Occipital lobe (tissue), 3 donors: ENCODE measurements at places on chromosomes 2 and 18. TPM values are rescaled to one million over a fixed set of nuclear protein-coding genes. Genes with fewer than 3 reads are reported as not detected.

DNA sequence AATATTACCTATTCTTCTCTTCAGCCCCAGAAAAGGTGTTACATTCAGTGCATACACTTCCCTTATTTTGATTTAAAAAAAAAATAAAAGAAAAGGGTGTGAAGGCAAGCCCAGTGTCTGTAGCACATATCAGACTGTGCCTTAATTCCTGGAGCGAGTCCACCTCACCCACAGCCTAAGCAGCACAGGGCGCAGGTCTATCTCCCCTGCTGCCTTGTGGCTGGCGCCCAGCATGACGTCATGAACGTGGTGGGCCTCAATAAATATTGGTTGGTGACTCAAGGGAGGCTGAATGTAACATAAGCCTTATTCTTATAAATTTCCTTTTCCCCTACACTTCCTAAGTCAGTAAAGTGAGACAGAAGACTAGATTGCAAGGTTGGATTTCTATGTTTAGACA is 26.4 kb downstream of the ST3GAL5 start:
- no peak for DNase-seq

- DNase-seq: no peak
These were observed 57.2 kb downstream of the CYB5A start for GRCh38 chr18:74234326-74235171.

GRCh38 chr18:59918320-59918755 is 18.5 kb downstream of the PMAIP1 start:
- peak; percentile 2 for DNase-seq

The CENPA gene
- total RNA-seq: 1.9 TPM

GRCh38 chr18:58662118-58662517 is 9.1 kb upstream of the MALT1 start:
- no peak for DNase-seq

GRCh38 chr2:44937688-44938240 is 3.7 kb upstream of the SIX3 start:
- no peak for DNase-seq

DNA sequence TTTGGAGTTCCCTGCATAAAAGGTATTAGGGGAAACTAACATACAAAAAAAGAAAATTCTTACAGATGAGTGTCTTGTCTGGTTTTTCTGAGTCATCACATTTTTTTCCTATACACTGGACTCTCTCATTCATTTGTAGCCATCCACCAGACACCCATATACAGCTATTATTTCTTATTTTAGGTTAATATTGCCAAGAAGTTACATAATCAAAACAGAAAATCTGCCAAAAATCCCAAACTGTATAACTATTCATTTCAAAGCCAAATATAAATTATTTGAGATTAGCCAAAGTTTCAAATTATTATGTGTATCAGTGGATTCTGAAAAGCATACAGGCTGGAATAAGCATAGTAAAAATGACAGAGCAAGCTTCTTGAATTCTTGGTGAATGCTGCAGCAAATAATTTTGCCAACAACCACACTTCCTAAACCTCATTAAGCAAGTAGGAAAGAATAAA is 191.2 kb downstream of the NCKAP5 start:
- no peak for DNase-seq

GRCh38 chr2:101613056-101613704 is 84.3 kb upstream of the MAP4K4 start:
- no peak for DNase-seq

GRCh38 chr18:21262244-21262643 is 20.2 kb downstream of the GREB1L start:
- DNase-seq: no peak

GRCh38 chr18:57150828-57151227 is 3.9 kb downstream of the BOD1L2 start:
- DNase-seq: no peak

The MAP3K19 gene
- total RNA-seq: 0.78 TPM

The ANKRD30B gene
- 0.16 TPM for total RNA-seq

GRCh38 chr2:26423750-26424149 is 22.0 kb downstream of the DRC1 start:
- no peak for DNase-seq
